ENCODE measurements at places on chromosomes 2 and 18.

DNA sequence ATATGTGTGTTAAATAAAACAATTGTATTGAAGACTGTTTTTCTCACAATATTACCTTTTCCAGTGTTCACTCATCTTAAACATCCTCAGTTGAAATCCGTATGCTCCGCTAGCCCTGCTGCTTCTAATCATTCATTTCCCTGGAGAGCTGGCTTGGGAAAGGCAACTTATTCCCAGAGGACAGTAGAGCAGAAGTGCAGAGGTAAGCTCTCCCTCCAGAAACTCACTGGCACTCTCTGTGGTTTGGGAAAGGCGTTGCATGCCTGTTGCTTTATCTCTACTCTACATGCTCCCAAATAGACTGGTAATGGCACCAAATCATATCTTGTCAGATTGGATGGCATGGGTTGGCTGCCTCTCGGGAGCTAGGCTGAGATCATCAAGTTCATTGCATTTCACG is 117.1 kb upstream of the BOD1L2 start:
- DNase-seq = no peak

GRCh38 chr2:149090706-149091105 is 52.2 kb downstream of the LYPD6B start:
- DNase-seq = no peak

DNA sequence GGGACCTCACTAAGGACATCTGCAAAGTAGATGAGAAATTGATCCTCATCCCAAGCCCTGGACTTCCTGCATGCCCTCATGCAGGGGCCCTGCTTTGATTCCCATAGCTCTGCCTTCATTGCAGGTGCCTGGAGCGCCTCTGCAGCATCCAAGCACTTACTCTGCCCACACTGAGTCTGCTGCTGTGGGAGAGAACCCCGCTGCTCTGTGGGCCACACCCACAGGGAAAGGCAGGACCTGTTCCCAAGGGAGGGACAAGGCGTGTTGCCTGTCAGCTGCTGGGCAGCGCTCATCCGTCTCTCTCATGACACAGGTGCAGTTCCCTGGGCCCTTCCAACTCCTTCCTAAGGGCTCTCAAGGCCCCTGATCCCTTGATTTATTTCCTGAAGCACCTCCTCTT is 266.8 kb upstream of the SMIM21 start:
- DNase-seq = no peak

GRCh38 chr2:53242090-53242489 is 525.5 kb upstream of the CHAC2 start:
- DNase-seq = no peak

DNA sequence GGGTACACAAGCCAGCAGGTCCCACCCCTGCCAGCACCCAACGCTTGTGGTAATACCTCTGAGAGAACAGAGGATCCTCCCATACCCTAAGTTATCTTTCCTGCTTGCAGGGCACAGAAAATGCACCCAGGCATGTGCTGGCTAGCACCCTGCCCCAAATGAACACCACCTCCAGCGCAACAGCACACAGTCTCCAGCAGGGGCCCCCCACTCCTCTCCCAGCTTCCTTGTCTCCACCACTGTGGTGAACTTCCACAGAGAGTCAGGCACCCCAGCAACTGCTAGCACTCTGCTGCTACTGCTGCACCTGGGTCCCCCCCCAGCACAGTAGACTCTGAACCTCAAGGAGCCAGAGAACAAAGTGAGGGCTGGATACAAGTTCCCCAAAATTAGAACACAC is 216.8 kb upstream of the CNTNAP5 start:
- no peak for DNase-seq

GRCh38 chr2:62999905-63000304 is 50.7 kb upstream of the OTX1 start:
- DNase-seq = no peak

GRCh38 chr2:55992455-55992854 is 68.9 kb upstream of the EFEMP1 start:
- peak; percentile 100 for DNase-seq

- no peak for DNase-seq
These were observed 238.9 kb downstream of the FHOD3 start for GRCh38 chr18:36536426-36536825.

- no peak for DNase-seq
These were observed 80.3 kb downstream of the VSNL1 start for GRCh38 chr2:17620841-17621240.

- no peak for DNase-seq
These were observed 805 bp downstream of the LIMS2 start for GRCh38 chr2:127674241-127675209.

GRCh38 chr2:124805060-124805459 is 780.0 kb downstream of the CNTNAP5 start:
- no peak for DNase-seq

- DNase-seq = no peak
These were observed 69.1 kb upstream of the SLC39A10 start for GRCh38 chr2:195587966-195588365.

DNA sequence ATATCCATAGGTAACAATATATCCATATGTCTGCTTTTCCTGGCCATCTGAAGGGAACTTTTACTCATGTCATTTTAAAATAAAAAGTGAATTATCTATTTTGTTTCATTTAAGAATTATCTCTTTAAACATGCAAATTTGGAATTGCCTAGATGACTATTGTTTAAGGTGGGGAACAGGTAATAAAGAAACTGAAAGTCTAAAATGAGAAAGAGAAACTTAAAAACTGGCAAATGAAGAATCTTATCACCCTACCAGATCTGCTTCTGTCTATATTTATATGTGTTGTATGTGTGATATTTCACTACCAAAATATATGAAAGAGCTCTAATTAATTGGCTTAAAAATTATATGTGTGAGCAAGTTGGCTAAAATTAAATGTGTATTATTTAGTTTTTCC is 243.2 kb upstream of the KCNH7 start:
- DNase-seq = no peak

DNA sequence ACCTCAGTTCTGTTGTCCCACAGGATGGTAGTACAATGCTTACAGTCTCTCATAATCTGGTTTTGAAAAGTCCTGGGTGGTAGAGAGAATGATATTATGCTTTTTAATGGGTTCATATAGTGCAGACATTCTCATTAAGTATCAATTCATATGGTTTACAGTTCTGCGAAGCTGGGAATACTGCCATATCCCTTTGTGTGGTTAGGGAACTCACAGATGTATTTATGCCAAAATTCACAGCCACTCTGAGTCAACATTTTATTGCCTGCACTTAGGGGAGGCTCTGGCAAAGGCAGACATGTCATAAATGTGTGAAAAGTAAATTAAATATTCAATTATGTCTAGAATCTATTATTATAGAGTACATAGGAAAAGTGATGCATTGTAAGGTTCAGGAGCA is 808.2 kb downstream of the SUCLG1 start:
- DNase-seq = no peak

GRCh38 chr2:130836501-130837174 is at the start of gene ARHGEF4:
TSS of gene ARHGEF4 (plus strand) at chr2:130836914. CDS start at chr2:130836954, 40 bp downstream.
- no peak for DNase-seq

- DNase-seq = no peak
These were observed 43.6 kb upstream of the IHH start for GRCh38 chr2:219104107-219105035.

DNA sequence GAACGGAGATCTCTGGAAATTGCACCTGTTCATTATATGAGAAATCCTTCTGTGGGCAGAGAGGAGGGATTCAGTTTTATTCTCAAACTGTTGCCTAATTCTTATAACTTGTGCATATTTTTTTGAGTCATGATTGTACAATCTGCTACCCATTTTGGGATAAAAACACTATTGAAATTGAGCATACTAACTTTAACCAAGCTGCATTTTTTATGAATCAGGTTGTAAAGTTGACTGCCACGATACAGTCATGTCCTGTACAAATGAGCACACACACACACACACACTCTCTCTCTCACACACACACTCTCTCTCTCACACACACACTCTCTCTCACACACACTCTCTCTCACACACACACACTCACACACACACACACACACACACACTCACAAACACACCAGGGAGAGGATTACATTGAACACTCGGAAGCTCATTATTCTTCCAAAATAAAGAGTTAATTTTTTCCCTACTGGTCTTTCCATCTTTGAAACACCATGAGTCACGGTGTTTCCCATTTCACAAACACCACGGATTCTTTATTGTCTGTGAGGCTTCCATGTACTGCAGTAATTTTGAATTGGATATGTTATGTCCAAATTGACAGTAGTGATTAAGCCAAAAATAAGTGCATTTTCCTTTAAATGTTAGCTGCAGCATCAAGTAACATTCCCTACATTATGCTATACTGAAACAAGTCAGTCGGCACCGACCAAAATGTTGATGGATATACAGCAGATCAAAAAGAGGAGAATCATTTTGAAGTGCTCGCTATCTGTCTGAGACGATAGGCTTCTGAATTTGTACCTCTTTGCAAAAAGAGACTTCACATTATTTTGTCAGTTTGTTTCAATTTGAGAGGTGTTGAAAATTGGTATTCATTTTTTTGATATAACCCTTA is 216.9 kb downstream of the ARHGAP15 start:
- no peak for DNase-seq

GRCh38 chr2:218036371-218036770 is 32.7 kb upstream of the RUFY4 start:
- DNase-seq = no peak

DNA sequence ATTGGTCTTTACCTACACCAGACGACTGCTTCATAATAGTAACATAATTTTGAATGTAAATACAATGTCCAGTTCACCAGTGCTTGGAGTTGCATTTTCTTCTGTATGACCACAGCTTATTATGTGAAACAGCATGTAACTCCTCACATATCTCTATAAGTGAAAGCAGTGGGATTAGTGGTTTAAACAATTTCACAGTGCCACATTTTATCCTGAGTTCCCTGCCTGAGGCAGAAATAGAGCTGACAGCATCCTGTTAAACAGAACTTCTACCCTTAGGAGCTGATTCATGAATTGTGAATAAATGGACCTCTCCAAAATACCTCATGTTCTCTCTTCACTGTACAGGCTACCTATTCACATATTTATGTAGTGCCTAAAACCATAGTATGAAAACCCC is 542.3 kb upstream of the VWC2L start:
- DNase-seq = no peak

DNA sequence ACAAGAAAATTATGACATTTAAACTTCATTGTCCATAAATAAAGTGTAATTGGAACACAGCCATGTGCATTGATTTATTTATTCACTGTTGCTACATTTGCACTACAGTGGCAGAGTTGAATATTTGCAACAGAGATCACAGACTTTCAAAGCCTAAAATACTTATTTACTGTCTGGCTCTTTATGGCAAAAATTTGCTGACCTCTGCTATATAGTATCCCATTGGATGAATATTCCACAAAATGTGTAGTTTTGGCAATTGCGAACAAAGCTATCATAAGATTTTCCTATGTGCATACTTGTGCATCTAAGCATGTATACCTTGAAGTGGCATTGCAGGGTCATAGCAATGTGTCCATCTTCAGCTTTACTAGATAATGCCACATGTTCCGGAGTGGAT is 32.1 kb downstream of the CCDC85A start:
- no peak for DNase-seq

GRCh38 chr2:188495969-188496431 is 204.3 kb downstream of the GULP1 start:
- DNase-seq = peak; percentile 22

DNA sequence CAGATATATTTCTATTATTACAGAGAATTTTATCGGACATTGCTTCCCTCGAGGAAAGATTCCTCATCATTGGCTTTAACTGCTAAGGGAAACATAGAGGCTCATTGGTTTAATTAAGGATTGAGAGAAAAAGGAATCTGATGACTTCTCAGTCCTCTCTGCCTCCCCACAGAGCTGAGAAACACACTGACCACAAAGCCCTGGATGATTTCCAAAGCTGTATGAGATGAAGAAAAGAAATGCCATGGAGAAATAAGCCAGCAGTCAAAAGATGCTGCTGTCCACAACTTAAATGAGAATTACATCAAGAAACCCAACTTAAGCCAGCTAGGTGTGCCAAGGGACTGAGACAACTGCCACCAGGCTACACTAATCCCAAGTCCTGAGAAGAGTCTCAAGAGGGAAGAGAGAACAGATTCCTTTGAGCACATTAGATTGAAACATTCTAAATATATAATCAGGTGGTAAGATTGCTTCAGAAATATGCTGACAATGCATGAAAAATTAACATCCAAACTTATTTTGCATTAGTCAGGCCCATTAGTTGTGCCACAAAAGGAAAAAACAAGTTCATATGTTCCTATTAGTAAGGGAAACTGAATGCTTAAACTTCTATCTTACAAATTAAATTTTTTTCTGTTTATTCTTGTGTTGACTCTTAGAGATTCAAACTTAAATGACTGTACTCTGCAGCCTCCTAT is 308.1 kb upstream of the CYRIA start:
- peak; percentile 38 for DNase-seq
